K562 (cell line): ENCODE measurements at places on chromosomes 6 and 20. TPM values are rescaled to one million over a fixed set of nuclear protein-coding genes. Genes with fewer than 3 reads are reported as not detected.

SLC23A2 gene
- 5.1 and 6.7 TPM in 2 replicates for total RNA-seq

HDGFL1 gene
- total RNA-seq = 0.38 and 0.49 TPM in 2 replicates

GRCh38 chr6:46137387-46137786 lies 7.6 kb downstream of the ENPP4 start:
- no peaks in the 10 kb centered on the region for H3K4me1 ChIP-seq
- H3K27me3 ChIP-seq = no peaks in the 10 kb centered on the region
- no peak overlapping the region for H3K4me3 ChIP-seq
- no peak overlapping the region for H3K27ac ChIP-seq
- no peak for DNase-seq

DNA sequence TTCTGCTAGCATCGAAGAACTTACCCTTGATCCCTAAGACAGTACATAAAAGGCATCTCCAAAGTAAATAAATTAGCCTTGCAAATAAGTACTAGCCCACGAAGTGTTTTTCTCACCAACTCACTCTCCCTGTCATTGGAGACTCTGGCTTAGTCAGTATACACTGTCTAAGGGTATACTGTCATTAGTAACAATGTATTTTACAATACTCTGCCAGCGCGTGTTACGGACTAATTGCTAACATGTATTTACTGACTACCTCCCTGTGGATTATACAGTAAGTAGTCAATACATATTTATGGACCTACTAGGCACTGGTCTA lies 72.1 kb downstream of the NFATC2 start:
- H3K4me1 ChIP-seq = no peaks in the 10 kb centered on the region
- peaks cover 68% of the 10 kb centered on the region; the same call in 2 of the 3 replicates for H3K36me3 ChIP-seq
- no peaks in the 10 kb centered on the region for H3K27me3 ChIP-seq
- no peak for DNase-seq
- H3K27ac ChIP-seq = no peak overlapping the region

- H3K27ac ChIP-seq = no peak overlapping the region
- H3K4me3 ChIP-seq = no peak overlapping the region
- no peak for DNase-seq
- H3K36me3 ChIP-seq = no peaks in the 10 kb centered on the region
- H3K27me3 ChIP-seq = no peaks in the 10 kb centered on the region
Measured at GRCh38 chr6:113432521-113433334, 424.4 kb upstream of the MARCKS start.

DNA sequence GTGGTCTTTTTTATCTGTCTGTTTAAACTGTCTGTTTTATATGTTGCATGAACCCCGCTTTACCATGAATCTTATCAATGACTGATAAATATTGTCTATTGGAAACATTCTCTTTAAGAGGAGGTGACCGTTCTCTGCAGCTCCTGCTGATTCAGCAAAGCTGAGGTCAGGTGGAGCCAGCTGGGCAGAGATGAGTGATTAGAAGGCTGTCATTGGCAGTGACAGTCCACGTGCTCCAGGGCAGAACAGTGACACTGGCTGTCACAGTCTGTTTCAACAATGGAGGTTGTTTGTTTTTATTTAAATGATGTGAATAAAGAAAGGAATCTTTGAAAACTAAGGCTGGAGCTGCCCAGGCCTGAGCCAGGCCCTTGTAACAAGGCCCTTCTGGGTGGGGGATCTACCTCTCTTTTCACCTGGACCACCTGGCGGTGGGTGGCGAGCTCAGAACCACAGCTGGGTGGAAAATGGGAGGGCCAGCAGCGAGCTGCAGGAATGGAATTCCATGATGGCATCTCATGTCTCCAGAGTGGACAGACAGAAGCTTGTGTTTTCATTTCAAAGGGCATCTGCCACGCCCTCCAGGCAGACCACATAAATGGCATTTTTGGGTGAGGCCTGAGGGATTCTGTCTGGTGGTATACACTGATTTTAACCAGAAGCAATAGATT lies 12.6 kb downstream of the SYNJ2 start:
- H3K27me3 ChIP-seq = no peaks in the 10 kb centered on the region
- H3K4me1 ChIP-seq = peaks cover 36% of the 10 kb centered on the region
- DNase-seq = no peak
- no peak overlapping the region for H3K27ac ChIP-seq
- H3K36me3 ChIP-seq = peaks cover 7% of the 10 kb centered on the region; the same call in 1 of the 3 replicates

GRCh38 chr6:33885132-33886057 lies 81.6 kb upstream of the MLN start:
- H3K27ac ChIP-seq = no peak overlapping the region
- no peak for DNase-seq
- H3K4me1 ChIP-seq = no peaks in the 10 kb centered on the region
- no peaks in the 10 kb centered on the region for H3K36me3 ChIP-seq
- no peak overlapping the region for H3K4me3 ChIP-seq

GRCh38 chr6:88238901-88239300 lies 72.8 kb upstream of the CNR1 start:
- no peaks in the 10 kb centered on the region for H3K36me3 ChIP-seq
- DNase-seq = no peak
- H3K27ac ChIP-seq = no peak overlapping the region
- no peak overlapping the region for H3K4me3 ChIP-seq

DNA sequence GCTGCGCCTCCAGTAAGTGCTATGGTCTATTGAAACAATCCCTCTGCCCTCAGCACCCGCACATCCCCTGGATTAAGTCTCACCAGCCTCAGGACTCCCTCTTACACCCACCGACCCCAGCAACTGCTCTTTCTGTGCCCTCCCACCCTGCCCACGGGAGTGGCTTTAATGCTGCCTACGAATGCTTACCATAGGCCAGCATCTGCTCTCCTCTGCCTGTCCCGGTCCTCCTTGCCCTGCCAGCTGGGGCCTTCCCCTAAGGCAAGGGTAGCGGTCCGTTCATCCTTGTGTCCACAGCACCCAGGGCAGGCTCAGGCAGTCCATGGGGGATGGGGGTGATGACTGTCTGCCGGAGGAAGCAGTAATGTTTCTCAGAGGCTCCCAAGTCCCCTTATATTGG lies 4.1 kb downstream of the EBF4 start:
- DNase-seq = no peak
- H3K36me3 ChIP-seq = no peaks in the 10 kb centered on the region
- H3K4me3 ChIP-seq = no peak overlapping the region
- no peak overlapping the region for H3K27ac ChIP-seq

DNA sequence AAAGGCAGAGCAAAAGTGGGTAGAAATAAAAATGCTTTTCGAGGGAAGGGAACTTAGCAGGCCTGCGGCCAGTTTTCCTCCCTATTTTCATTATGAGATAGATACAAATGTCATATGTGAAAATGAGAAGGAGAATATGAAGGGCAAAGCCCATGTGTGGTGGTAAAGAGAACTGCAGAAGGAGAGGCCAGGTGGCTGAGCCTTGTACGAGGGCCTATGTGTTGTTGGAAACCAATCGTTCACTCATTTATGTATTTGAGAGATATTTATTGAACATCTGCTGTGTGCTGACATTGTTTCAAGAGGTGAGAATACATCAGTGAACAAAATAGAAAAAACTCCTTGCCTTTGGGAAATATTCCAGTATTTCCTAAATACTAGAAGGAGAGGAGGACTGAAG lies 147.7 kb downstream of the SH3BGRL2 start:
- H3K27ac ChIP-seq = no peak overlapping the region
- no peaks in the 10 kb centered on the region for H3K36me3 ChIP-seq
- no peak overlapping the region for H3K4me3 ChIP-seq
- no peak for DNase-seq
- no peaks in the 10 kb centered on the region; the same call in 2 of the 3 replicates for H3K27me3 ChIP-seq
- peaks cover 6% of the 10 kb centered on the region for H3K4me1 ChIP-seq

DNA sequence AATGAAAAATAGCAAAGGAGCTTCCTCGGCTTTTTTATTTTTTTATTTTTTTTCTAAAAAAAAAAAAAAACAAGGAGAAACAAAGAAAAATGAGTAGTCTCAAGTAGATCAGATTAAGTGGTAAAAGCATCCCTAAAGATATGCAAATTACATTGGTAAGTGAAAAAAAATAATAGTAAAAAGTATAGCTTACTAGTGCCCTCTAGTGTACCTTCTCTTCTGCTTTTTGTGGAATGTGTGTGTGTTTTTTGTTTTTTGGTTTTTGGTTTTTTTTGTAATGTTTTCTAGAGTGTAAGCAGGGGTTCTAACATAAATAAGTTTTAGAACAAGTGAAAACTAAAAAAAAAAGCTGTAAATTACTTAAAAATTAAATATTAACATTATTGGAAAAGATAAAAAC lies 1062.0 kb downstream of the HACE1 start:
- no peaks in the 10 kb centered on the region for H3K36me3 ChIP-seq
- no peaks in the 10 kb centered on the region for H3K4me1 ChIP-seq
- no peak overlapping the region for H3K4me3 ChIP-seq
- DNase-seq = no peak
- H3K27ac ChIP-seq = no peak overlapping the region
- no peaks in the 10 kb centered on the region for H3K27me3 ChIP-seq

- H3K27ac ChIP-seq = no peak overlapping the region
- DNase-seq = no peak
Measured at GRCh38 chr6:24759718-24760117, 15.0 kb upstream of the GMNN start.

DNA sequence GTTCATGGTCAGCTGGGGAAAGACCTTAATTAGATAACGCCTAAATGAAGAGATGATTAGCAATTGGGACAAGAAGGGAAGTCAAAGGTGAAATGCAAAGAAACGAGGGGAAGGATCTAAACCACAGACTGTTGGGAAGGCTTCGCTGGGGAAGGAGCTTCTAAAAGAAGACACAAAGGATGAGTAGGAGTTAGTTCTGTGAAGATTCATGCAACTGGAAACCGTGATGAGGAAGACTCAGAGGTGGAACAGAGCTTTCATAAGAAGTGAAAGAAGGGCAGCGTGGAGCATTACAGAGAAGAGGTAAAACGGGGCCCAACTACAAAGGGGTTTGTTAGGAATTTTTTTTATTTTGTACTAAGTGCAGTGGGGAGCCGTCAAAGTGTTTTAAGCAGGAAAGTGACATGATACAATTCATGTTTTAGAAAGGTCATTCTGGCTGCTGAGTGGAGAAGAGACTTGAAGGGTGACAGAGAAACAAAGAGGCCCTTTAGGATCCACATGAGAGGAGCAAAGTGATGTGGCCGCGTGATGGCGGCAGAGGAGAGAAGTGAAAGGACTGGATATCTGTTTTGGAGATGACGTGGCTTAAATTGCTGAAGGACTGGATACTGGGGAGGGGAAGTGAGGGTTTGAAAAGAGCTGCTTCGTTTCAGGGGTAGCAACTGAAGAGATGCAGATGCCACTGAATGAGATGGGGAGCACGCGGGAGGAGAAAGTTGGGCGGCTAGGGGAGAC lies 33.6 kb downstream of the TTI1 start:
- no peak overlapping the region; the same call in 2 of the 3 replicates for H3K27ac ChIP-seq
- H3K4me1 ChIP-seq = peaks cover 10% of the 10 kb centered on the region; the same call in 2 of the 3 replicates
- no peak for DNase-seq
- H3K36me3 ChIP-seq = peaks cover 97% of the 10 kb centered on the region

DNA sequence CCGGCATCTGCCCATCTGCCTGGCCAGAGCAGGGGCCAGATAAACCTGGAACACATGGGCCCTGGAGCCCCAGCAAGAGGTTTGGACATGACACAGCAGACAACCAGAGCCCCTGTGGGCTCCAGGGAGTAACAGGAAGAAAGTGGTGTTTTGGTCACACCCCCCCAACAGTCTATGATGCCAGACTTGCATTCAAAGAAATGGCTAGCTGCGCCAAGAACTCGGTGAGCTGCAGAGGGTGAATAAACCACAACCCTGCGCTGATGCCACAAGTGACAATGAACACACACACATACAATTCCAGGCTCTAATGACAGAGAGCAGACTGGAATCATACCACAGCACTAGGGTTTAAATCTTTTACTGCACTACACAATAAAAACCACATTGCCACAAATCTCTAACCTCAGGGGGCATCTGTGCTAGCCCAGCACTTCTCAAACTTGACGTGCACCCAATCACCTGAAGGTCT lies 34.0 kb downstream of the TRERF1 start:
- no peak overlapping the region for H3K27ac ChIP-seq
- no peaks in the 10 kb centered on the region for H3K4me1 ChIP-seq
- no peaks in the 10 kb centered on the region for H3K36me3 ChIP-seq

DNA sequence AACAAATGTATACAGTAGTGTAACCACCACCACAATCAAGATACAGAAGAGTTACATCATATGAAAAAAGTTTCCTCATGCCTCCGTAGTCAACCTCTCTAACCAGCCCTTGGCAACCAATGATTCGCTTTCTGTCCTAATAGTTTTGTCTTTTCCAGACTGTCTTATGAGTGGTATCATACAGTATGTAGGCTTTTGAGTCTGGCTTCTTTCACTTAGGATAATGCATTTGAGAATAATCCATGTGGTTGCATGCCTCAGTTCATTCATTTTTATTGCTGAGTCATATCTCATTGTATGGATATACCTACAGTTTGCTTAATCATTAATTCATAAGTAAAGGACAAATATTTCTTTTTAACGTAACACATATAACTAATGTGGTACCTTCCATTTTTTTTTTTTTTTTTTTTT lies 86.4 kb upstream of the RIPOR2 start:
- no peak overlapping the region for H3K27ac ChIP-seq
- peaks cover 5% of the 10 kb centered on the region; the same call in 2 of the 3 replicates for H3K27me3 ChIP-seq
- H3K36me3 ChIP-seq = no peaks in the 10 kb centered on the region
- no peaks in the 10 kb centered on the region for H3K4me1 ChIP-seq

DNA sequence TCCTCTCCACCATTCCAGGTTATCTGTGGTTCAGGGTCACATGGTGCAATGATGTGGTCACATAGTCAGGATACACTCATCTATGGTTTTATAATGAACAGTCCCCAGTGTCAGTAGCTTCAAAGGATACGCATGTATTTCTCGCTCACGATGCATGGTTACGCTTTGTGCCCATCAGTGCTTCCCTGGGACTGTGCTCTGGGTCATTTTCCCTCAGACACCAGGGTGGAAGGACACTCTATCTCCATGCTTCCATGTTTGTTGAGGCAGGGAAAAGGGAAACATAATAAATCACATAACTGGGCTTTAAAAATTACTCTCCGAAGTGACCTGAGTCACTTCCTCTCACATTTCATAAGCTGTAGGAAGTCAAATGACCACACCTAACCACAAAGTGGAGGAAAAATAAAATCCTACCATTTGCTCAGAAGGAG lies 394.8 kb upstream of the NOX3 start:
- no peak for DNase-seq
- no peak overlapping the region for H3K4me3 ChIP-seq
- H3K4me1 ChIP-seq = no peaks in the 10 kb centered on the region
- no peak overlapping the region for H3K27ac ChIP-seq

DNA sequence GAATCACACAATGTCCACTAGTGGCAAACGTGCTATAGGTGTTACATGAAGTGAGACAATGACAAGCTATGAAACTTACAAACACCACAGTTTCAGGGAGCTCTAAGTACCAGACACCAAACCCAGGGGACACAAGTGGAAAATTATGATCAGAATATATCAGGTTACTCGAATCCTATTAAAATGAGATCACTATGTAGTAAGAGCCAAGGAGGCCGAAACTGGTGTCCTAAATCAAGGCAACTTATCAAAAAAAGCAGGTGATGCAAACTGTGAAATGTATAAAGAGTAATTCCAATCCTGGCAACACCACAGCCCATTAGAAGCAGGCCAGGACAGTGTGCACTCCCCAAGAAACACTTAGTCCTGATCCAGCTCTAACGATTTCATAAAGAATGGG lies 100.3 kb downstream of the ARHGAP18 start:
- H3K27ac ChIP-seq = no peak overlapping the region
- H3K36me3 ChIP-seq = peaks cover 31% of the 10 kb centered on the region; the same call in 2 of the 3 replicates
- no peak for DNase-seq
- no peaks in the 10 kb centered on the region for H3K27me3 ChIP-seq
- no peak overlapping the region for H3K4me3 ChIP-seq
- H3K4me1 ChIP-seq = no peaks in the 10 kb centered on the region
